Skin of body (tissue), 3 donors: ENCODE measurements at places on chromosomes 1 and 21. TPM values are rescaled to one million over a fixed set of nuclear protein-coding genes. Genes with fewer than 3 reads are reported as not detected.

Gene CYP4A22
- total RNA-seq: not detected

Gene B3GALT5
- total RNA-seq: 0.20 TPM

Gene DIRAS3
- total RNA-seq: 1.4 TPM

Gene HRNR
- not detected for total RNA-seq

Gene IVL
- 71.5 TPM for total RNA-seq

Gene PLPPR5
- total RNA-seq: 3.2 TPM

Gene SHISAL2A
- 0.49 TPM for total RNA-seq

Gene METTL13
- total RNA-seq: 14.9 TPM

Gene C1orf226
- total RNA-seq: 1.5 TPM

Gene RHD
- total RNA-seq: 2.3 TPM

Gene SLC45A3
- total RNA-seq: 2.7 TPM

Gene OR2T8
- total RNA-seq: not detected

Gene RGS8
- not detected for total RNA-seq

Gene EVA1C
- total RNA-seq: 5.3 TPM

Gene PROX1
- 3.6 TPM for total RNA-seq

Gene IFNLR1
- 3.4 TPM for total RNA-seq

Gene CADM3
- total RNA-seq: 1.2 TPM
